ENCODE measurements at places on chromosomes 13 and 19. TPM values are rescaled to one million over a fixed set of nuclear protein-coding genes. Genes with fewer than 3 reads are reported as not detected.

DNA sequence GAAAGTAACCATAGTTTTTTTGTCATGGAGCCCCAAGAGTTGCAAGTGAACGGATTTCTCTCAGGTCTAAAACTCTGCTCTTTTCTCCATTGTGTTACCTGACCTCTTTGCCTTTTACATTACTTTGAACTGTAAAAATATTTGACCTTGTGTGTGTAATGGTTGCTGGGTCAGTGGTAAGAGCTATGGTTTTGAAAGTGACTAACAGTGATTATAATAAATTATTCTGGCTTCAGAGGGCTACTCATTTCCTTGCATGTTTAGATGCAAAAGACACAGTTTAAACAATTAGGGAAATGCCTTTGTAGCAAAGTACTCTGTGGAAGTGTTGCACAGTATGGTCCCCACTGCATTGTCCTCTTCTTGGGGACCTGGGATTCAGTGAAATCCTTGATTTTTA, 29.3 kb upstream of the PSG8 start:
- DNase-seq = no peak
- no peaks in the 10 kb centered on the region for H3K4me1 ChIP-seq
- H3K27ac ChIP-seq = no peak overlapping the region
- H3K4me3 ChIP-seq = no peak overlapping the region
- no peaks in the 10 kb centered on the region for H3K36me3 ChIP-seq

GRCh38 chr13:29849731-29850212, 645 bp downstream of the UBL3 start:
- peak overlapping the region; percentile 78 for H3K4me3 ChIP-seq
- peaks cover 35% of the 10 kb centered on the region for H3K4me1 ChIP-seq
- no peaks in the 10 kb centered on the region for H3K36me3 ChIP-seq
- peak; percentile 72 for DNase-seq
- peak overlapping the region; percentile 99 for H3K27ac ChIP-seq

DNA sequence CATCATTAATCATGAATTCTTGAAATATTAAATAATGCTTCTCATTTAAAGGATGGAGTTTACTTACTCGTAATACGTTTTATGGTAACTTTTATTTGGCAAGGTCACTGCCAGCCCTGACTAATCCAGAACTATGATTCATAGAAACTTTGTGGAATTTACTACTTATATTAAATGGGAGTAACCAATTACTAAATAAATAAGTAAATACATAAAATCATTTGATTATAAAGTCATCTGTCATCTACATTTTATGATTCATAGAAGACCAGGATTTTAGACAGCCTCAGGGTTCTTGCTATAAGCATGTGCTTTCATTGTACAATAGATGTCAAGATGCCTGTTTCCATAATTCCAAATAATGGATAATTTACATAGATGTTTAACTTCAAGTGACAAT, 611.1 kb downstream of the TBC1D4 start:
- no peak for DNase-seq
- no peak overlapping the region for H3K27ac ChIP-seq
- H3K4me1 ChIP-seq = peaks cover 6% of the 10 kb centered on the region
- no peak overlapping the region for H3K4me3 ChIP-seq
- H3K27me3 ChIP-seq = no peaks in the 10 kb centered on the region

DNA sequence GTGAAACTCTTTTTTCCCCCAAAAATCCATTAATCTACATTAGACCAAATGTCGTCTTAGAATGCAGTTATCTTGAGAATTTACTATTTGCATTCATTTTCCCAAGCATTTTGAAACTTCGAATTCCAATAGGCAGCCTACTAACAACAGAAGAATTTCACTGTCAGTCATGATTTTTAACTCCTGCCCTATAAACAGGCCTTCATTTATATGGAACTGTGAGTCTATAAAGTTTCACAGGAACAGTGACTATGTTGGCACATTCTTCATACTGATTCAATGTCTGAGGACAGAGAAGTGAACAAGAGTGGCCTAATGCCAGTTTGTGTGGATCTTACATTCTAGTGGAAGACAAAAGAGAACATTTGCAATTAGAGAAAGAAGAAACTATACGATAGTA, 198.0 kb downstream of the PCDH17 start:
- no peaks in the 10 kb centered on the region for H3K27me3 ChIP-seq
- H3K36me3 ChIP-seq = no peaks in the 10 kb centered on the region
- H3K4me3 ChIP-seq = no peak overlapping the region
- no peak overlapping the region for H3K27ac ChIP-seq
- no peak for DNase-seq

GRCh38 chr19:32373585-32374295, 28.3 kb downstream of the ZNF507 start:
- no peak overlapping the region for H3K4me3 ChIP-seq
- peak overlapping the region; percentile 64 for H3K27ac ChIP-seq
- H3K27me3 ChIP-seq = no peaks in the 10 kb centered on the region

DNA sequence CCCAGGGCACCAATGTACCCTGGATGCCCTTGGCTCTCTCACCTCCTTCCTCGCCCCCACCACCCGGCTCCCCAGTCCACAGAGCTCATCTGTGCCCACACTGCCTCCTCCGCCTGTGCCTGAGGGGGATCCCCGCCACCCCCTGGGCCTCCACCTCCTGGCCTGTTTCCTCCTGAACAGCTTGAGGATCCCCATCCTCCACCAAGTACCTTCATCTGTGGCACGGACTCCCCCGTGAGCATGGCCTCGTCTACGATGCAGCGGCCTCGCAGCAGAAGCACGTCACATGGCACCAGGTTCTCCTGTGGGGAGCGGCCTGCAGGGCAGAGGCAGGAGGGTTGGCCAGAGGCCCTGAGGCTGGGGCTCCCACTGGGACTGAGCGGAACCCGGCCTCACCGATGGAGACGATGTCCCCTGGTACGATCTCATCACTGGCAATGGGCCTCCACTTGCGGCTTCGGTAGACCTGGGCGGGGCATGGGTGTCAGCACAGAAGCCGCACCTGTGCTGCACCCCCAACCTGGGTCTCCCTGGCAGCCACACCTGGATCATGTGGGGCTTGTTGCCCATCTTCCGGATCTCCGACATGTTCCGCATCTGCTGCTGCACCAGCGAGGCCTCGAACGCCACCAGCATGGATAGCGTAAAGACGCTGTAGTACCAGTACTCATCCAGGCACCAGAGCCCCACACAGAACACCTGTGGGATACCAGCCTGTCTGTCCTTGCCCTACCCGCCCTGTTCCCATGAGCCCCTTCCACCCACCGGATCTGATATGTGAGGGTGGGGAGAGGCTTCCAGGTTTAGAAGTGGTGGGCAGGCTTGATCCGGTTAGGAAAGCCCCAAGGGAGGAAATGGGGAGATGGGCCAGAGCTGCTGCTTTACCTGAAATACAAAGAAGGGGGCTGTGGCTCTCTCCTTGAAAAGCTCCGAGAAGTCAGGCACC, 6.8 kb downstream of the ATP13A1 start:
- peaks cover 81% of the 10 kb centered on the region for H3K36me3 ChIP-seq
- H3K4me3 ChIP-seq = no peak overlapping the region
- H3K27ac ChIP-seq = no peak overlapping the region
- DNase-seq = no peak

GRCh38 chr19:3057275-3057714, 5.0 kb downstream of the TLE5 start:
- H3K4me1 ChIP-seq = peaks cover 63% of the 10 kb centered on the region
- H3K36me3 ChIP-seq = peaks cover 59% of the 10 kb centered on the region
- peak overlapping the region; percentile 96 for H3K27ac ChIP-seq
- no peaks in the 10 kb centered on the region for H3K27me3 ChIP-seq

DNA sequence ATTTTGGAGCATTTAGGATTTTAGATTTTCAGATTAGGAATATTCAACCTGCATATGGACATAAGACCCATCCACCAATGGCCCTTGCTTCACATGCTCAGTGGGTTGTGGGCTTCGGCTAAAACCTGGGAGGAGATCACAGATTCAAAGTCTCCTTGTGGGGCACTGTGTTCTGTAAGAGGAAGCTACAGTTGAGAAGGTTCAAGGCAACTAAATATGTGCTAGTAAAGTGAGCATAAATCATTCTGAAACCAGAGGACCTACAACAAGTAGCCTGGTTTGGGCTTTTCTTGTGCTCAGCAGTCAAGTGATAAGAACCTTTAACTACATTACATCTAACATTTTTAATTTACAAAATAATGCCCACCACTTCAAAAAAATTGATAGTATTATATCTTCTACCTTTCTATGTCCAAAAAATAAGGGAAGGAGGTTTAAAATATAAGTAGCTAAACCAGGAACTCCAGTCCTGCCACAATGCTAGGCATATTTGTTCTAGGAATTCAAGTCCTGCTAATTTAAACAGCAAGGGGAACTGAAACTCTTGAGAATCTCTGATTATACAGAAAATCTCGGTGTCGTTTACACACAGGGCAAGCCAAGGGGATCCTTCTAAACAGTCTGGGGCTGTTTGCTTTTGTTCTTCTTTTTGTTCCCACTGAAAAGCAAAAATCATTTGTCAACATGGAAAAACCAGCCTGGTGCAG, 36.6 kb downstream of the FOXO1 start:
- no peaks in the 10 kb centered on the region for H3K36me3 ChIP-seq
- DNase-seq = no peak
- H3K27ac ChIP-seq = no peak overlapping the region
- H3K27me3 ChIP-seq = no peaks in the 10 kb centered on the region
- no peak overlapping the region for H3K4me3 ChIP-seq

PNPLA6 gene
- 23.7 TPM for total RNA-seq

GALP gene
- not detected for total RNA-seq

HIF3A gene
- 12.1 TPM for total RNA-seq

SOX1 gene
- total RNA-seq = not detected

Data from adrenal gland (tissue), 19 donors.